ENCODE measurements at places on chromosomes 4 and X.

- no peak for DNase-seq
Measured at GRCh38 chrX:55074851-55075467, at the start of gene PAGE2B. TSS of gene PAGE2B (plus strand) at chrX:55075030. CDS start at chrX:55076042, 1,012 bp downstream.

GRCh38 chr4:86400216-86400615, 40.4 kb upstream of the MAPK10 start:
- DNase-seq, result no peak

GRCh38 chr4:13292372-13292771, 191.8 kb downstream of the RAB28 start:
- DNase-seq, result no peak

- DNase-seq, result no peak
Measured at GRCh38 chrX:41542135-41542534, 95.0 kb downstream of the NYX start.

DNA sequence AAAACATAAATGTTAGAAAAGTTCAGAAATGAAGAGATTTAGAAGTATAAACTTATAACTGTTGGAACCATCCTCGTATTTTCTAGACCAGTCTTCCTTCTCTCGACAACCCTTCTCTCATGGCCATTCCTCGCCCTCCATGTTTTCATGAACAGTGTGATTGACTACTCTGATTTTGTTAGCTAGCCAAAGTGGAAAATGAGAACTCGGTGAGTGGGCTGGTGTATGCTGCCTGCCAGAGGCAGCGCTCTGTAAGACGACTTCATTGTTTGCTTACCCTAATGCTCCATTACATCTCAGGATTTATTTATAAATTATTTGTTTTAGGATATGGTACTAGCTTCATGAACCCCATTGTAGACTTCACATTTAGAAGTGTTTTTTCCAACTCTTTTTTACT, 153.0 kb downstream of the CBR4 start:
- no peak for DNase-seq

- no peak for DNase-seq
Measured at GRCh38 chrX:39574178-39574577, 523.6 kb downstream of the BCOR start.

GRCh38 chr4:19693936-19694570, 557.7 kb upstream of the SLIT2 start:
- DNase-seq, result no peak

DNA sequence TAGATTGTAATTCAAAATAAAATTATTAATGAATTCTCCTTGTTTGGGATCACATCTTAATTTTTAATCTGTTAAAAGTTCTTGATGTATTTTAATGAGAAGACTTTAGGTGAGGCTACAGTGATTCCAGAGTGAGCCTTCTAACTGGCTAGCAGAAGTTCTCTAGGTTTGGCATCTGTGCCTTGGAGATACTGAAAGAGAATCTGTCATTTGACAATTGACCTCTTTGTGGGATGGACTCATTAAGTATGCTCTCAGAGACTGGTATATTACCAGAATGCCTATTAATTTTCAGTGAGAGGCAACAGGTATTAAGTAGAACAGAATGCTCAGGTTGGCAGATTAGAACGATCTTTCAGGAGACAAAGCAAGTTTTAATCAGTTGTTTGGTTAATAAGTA, 10.2 kb downstream of the CCNG2 start:
- no peak for DNase-seq

DNA sequence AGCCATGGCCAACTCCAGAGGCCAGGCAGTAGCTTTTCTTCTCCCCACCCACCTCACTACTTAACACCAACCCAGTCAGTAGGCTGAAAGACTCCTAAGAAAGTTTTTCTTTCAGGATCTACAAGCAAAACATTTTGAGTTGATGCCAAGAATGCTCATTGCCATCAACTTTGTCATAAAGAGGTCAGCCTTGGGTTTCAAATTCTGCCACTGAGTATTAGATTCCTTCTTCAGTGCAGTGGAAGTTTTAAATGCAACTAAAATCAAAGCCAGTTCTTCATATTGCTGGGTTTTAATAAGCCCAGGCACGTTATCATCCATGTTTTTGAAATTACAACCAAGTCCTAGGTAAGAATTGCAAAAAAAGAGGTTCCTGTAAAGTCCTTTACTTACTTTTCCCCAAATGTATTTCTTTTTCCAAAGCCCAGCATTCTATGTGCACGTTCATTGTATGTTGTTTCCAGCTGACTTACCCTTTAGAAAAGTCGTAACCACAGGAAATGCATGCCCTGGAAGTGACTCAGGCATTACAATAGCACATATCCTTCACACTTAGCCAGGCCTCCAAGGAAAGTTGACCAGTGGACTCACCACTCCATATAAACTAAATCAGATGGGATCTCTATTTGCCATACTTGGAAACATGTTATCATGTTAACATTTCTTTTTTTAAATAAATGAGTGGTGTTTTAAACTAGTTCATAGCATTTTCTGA, 229.9 kb downstream of the SOX3 start:
- DNase-seq, result no peak

DNA sequence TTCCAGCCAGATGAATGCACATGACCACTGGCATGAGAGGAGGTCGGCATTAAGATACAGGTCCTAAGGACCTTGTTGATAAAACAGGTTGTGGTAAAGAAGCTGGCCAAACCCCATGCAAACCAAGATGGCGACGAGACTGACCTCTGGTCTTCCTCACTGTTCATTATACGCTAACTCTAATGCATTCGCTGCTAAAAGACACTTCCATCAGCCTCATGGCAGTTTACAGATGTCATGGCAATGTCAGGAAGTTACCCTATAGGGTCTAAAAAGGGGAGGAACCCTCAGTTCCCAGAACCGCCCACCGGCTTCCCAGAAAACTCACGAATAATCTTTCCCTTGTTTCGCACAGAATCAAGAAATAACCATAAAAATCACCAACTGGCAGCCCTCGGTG, 182.4 kb downstream of the DHRSX start:
- DNase-seq, result no peak

GRCh38 chr4:92182736-92183407, 120.9 kb upstream of the GRID2 start:
- DNase-seq, result no peak

DNA sequence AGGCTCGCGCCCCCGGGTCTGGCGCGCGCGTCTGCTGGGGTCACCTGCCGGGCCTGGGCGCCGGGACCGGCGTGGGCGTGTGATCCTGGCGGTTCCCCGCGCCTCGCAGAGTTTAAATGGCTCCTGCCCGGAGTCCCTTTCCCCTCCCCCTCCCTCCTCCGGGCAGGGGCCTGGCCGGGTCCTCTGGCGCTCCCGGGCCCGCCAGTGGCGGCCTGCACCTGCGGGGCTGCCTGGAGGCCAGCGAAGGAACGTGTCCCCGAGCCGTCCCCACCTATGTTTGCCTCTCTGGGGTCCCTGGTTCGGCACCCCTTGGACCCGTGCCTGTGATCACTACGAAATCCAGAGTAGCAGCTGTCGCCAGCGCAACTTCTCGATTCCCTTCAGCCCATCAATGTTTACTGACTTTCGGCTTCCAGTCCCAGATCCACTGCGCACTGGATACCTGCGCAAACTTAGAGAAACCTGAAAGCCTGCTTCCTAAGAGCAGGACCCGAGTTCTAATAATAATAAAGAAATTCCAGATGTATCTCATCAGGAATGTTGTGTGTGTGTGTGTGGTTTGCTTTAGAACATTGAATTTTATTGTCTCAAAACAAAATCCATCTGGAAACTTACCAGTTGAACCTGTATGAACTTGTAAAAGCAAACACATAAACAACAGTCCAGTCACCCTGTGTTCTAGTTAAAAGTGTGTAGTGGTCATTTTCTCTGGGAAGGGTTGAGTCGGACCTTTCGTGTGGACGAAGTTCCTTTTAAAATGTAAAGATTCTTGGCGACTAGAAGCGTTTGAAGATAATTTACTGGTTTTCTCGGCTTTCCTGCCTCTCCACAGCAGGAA, 788 bp downstream of the SHROOM2 start:
- DNase-seq, result peak; percentile 44

- no peak for DNase-seq
Measured at GRCh38 chr4:79747252-79747651, 325.8 kb downstream of the ANTXR2 start.

GRCh38 chr4:115332078-115332477, 218.7 kb upstream of the NDST4 start:
- no peak for DNase-seq

DNA sequence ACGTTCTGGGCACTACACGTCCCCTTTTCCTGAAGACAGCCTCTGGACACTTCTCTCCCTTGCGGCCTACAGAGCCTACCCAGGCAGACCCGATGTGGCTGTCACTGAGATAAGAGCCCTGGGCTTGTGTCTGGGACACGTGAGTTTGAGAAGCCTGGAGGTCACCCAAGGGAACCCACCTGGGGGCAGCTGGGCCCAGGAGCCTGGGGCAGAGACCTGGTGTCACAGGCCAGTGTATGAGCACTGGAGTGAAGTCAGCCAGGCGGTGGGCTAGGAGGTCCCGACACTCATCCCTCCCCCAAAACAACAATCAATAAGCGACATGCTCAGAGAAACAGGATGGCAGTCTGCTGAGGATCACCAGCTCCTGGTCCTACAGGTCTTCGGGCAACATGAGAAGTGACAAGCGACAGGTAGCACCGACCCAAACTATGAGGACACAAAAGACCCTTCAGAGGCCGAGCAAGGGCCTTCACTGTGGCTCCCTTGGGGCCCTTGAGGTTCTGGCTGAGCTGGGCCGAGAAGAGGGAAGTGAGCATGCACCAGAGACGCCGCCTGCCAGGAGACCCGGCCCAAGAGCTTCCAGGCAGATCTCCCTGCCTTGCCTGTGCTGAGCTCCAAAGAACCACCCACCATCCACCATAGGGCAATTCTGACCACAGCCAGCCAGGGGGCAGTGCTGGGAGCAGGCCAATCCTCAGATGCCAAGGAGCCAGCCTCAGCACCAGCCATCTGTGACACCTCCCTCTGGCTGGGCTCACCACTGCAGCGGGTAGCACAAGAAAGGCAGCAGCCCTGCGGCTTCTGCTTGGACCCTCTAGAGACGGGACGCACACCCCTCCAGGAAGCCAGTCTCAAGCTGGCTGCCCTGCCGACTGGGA, 11.0 kb upstream of the DUSP9 start:
- DNase-seq, result no peak

GRCh38 chr4:183300070-183300469, 20.0 kb downstream of the CLDN22 start:
- no peak for DNase-seq

- no peak for DNase-seq
Measured at GRCh38 chr4:125313497-125313896, 1.3 kb upstream of the FAT4 start.

GRCh38 chr4:17511051-17511450, 839 bp downstream of the QDPR start:
- DNase-seq, result no peak

GRCh38 chr4:83686166-83686565, 150.3 kb downstream of the GPAT3 start:
- no peak for DNase-seq

DNA sequence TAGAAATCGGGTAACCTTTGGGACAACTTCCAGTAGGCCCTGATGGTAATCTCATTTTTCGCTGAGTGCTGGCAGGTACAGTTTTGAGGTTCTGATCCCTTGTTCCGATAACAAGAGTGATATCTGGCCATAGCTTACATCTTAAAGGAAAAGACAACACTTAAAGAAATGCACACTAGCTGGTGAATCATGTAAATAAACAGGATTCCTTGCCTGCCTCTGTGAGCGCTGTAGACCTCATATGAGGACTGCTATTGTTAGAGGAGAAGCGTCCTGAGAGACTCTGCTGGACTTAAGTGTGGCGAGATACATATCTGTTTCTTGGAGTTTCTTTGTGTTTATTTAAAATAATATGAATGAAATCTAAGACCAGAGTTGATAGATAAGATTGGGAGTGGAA, 149.3 kb upstream of the SLC4A4 start:
- DNase-seq, result no peak

GRCh38 chr4:183407128-183407585, 37.3 kb upstream of the CDKN2AIP start:
- peak; percentile 92 for DNase-seq

DNA sequence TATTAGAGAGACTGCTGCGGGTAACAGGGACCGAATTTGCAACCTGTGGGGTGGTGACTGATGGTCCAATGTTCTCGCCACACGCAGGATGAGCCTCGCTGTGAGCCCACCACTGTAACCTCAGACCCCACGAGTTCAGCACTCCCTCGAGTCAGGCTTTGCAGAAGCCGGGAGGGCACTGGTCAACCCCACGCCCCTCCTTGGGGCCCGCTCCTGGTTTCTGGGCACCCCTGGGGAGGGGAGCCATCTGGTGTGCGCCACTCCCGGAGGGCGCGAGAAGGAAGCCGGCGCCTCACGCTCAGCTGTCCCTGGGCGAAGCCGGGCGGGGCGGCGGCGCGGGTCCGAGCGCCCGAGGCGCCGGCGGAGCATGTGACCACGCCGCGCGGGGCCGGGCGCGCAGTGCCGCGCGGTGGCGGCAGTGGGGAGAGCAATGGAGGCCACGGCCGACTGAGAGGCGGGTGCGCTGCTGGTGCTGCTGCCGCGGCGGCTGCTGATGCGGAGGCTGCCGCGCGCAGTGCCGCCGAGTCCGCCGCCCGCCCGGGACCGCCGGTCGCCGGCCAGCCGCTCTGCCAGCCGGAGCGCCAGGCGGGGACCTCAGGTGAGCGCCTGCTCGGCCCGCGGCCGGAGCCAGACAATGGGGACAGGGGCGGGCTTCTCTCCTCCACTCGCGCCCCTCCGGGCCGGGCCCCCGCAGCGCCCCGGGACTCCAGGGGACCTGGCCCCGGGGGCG, 100.1 kb downstream of the CEP135 start:
- DNase-seq, result peak; percentile 9

GRCh38 chr4:77669946-77670590, 64.4 kb downstream of the CXCL13 start:
- peak; percentile 85 for DNase-seq

DNA sequence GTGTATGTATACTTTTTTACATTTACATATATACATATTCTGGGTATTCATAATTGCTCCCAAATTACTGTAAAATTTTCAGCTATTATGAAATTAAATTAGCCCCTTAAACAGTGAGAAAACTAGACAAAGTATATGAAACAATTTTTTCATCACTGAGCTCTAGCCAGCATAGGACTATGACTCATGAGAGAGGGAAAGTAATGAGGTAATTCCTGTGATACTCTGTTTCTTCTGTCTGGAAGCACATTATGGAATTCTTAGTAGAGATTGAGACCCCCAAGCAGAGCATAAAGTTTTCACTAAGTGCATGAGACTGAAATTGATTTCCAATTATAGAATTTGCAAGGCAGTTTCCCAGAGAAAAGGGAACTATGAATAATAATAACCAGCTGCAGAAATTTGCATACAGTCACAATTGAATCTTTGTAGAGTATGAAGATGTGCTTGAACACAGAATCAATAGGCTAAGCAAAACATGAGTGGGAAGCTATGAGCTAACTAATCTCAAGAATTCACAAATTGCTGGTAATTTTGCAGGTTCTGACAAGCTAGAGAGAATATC, 779.3 kb downstream of the ARAP2 start:
- DNase-seq, result no peak

DNA sequence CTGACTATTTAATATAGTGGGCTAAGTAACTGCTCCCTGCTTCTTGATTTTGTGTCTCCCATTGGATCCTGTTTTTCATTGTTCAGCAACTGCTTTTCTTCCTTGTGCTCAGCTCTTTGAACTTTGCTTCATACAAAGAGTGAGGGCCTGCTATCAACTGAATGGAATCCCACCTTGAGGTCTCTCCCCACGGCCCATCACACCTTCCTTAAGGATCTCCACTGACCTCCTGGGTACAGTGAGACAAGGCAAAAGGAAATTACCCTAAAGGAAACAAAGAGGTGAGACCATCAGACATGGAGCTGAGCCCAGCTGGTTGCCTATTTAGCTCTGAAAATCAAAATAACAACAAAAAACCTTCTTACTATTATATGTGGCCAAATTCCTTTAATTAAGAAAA, 91.3 kb upstream of the RPL34 start:
- DNase-seq, result no peak
